BE2C (cell line): ENCODE measurements at places on chromosomes 5 and 9.

- no peak for DNase-seq
Observed at GRCh38 chr5:124790895-124791732, 44.7 kb upstream of the ZNF608 start.

DNA sequence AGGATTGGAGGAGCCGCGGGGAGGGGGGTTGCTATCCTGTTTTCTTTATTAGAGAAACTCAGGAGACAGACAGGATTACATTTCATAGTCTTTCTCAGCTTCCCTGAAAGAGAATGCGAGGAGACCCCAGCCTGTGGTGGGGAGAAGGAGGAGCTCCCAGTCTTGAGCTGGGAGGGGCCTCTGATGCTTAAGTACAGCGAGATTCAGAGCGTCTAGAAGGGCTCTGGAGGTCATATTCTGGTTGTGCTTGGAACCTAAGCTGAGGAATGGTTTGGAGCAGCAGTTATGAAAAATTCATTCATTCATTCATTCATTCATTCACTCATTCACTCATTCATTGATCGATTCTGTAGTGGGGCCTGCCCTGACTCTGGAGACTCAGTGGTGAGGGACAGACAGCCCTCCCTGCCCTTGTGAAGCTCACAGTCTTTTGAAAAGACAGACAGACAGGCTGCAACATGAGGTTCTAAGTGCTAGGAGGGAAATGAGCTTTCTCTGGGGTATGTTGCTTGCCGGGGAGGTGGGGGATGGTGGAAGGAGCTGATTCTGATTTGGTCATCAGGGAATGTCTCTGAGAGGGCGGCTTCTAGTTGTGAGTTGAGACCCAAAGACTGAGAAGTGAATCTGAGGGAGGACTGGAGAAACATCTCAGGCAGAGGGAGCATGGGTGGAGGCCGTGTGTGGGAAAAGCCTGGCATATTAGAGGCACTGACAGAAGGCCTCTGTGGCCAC, 2.5 kb upstream of the SPRY4 start:
- no peak for DNase-seq

GRCh38 chr5:131022811-131023497, 142.1 kb downstream of the HINT1 start:
- no peak for DNase-seq

- DNase-seq, result no peak
Observed at GRCh38 chr9:135948968-135949367, 12.2 kb downstream of the UBAC1 start.

DNA sequence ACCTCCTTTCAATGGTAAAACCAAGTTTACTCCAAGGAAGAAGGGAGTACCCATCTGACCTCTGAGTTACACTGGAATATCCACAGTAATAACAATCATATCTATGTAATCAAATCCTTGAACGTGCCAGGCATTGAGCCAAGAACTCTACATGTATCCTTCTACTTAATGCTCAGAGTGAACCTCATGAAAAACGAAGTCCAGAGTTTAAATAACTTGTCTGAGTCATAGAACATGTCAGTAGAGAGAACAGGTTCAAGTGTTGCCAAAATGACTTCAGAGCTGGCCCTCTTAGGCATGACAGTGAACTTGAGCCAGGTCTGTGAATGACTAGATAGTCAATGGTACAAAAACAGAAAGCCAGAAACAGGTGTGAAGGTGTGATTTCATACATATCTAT, 164.1 kb upstream of the ZNF618 start:
- no peak for DNase-seq

- no peak for DNase-seq
Observed at GRCh38 chr5:82073179-82073578, 101.4 kb downstream of the ATG10 start.

DNA sequence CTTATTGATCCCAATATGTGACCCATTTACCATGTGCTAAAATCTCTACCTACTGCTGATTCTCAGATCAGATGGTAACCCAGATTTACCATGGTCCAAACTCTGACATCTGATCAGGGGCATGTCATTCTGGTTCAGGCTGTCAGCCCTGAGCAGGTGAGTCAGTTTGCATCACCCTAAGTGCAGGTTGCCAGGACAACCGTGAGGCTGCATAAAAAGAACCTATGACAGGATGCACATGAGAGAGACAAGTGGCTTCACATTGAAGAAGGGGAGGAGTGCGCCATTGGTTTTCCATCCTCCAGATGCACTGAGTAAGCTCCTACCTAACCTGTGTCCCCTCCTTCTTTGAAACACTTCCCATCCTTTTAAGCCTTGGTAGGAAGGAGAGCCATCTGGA, 801 bp upstream of the PRSS3 start:
- DNase-seq, result no peak

DNA sequence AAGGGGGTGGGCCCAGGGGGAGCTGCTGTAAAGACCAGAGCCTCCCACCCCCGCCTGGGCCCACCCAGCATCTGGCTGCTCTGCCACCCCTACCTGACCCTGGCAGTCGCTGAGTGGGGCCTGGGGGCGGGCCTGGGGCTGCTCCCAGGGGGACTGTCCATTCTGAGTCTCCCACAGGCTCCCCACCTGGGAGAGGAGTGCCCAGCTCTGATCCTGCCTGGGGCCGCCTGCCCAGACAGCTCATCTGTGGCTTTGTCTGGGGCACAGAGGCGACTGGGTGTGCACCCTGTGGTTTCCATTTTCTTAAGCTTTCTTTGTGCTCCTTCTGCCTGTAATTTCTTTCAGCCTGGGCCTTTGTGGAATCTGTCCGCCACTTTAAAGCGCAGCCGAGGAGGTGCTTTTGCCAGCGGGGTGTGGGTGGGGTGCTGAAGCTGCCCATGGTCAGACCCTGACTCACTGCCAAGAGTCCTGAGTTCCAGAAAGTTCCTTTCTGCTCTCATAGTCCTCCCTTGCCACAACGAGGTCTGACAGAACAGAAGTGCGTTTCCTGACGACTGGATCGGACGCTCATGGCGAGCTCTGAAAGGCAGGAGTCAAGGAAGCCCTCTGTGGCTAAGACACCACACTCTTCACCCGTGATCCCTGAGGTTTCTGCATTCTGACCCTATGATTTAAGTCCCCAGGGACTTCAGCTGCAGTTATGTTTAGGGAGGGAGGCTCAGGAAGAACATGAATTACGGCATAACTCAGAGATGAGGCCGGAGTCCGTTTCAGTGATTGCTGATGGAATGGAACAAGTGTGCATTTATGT, 225.0 kb downstream of the FANCC start:
- DNase-seq, result peak; percentile 56
